ENCODE measurements at places on chromosomes 12 and 14.

DNA sequence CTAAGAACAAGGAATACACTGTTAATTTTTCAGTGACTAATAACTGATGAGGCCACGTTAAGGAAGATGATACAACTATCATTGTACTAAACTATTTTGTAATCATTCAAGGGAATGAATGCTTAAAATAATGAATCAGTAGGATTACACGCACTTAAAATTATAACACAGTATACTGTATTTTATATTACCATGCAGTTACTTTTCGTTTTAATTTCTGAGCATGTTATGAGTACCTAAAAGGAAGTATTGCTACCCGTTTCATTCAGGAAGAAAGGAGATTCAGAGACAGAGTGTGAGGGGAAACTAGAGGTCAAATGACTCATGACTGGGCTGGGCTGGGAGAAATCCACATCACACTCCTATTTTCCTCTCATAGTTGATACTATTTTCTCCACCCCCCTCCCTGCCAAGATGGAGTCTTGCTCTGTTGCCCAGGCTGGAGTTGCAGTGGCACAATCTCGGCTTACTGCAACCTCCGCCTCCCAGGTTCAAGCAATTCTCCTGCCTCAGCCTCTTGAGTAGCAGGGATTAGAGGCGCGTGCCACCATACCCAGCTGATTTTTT is 202.0 kb downstream of the PPM1H start:
- peaks cover 44% of the 10 kb centered on the region for H3K4me1 ChIP-seq
- H3K27me3 ChIP-seq, result no peaks in the 10 kb centered on the region
- DNase-seq, result no peak

DNA sequence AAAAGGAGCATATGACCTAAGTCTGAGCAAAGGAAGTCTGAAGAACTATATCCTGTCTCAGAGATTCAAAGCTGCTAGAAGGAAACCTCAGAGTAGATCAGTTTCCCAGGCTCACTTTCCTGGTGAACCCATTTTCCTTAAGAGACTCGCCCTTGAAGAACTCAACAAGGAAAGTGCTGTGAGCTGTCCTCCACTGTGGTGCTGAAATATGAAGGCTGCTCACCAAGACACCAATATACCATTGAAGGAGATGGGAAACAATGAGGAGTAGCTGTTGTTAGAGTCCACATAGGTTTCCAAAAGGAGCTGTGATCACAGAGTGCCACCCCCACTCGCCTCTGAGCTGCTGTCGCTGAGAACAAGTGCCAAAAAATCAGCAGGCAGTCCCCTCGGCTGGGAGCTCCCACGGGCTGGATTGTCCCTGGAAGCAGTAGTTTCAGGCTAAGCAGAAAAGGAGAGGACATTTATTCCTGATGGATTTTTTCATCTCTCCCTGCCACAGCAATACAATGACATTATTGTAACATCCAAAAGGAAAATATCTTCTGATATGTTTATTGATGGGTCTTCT is 282.1 kb downstream of the RPS29 start:
- no peak overlapping the region for H3K4me3 ChIP-seq
- no peaks in the 10 kb centered on the region for H3K36me3 ChIP-seq

DNA sequence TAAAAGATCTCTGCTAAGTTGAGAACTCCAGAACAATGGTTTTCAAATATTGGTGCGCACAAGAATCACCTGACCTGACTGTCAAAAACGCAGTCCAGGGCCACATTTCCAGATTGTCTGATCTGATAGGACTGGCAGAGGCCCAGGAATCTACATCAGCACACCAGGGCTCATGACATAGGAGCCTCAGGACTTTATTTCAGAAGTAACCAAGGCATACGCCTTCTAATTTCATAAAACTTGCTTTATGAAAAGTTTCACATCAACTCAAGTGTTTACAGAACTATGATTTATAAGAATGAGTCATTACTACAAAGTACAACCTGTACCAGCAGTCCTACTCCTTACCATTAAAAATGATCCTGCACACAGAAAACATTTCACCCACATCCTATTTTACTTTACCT is 47.7 kb upstream of the PTPRO start:
- H3K36me3 ChIP-seq, result no peaks in the 10 kb centered on the region
- H3K4me1 ChIP-seq, result peaks cover 18% of the 10 kb centered on the region
- H3K4me3 ChIP-seq, result no peak overlapping the region
- peak; percentile 16 for DNase-seq
- peak overlapping the region; percentile 75 for H3K27ac ChIP-seq
- H3K27me3 ChIP-seq, result no peaks in the 10 kb centered on the region

GRCh38 chr12:131640525-131640924 is 70.4 kb upstream of the SFSWAP start:
- no peaks in the 10 kb centered on the region for H3K4me1 ChIP-seq
- H3K27me3 ChIP-seq, result no peaks in the 10 kb centered on the region
- no peak overlapping the region for H3K27ac ChIP-seq
- no peaks in the 10 kb centered on the region for H3K36me3 ChIP-seq
- DNase-seq, result no peak
